ENCODE measurements at places on chromosomes 5 and 9.

DNA sequence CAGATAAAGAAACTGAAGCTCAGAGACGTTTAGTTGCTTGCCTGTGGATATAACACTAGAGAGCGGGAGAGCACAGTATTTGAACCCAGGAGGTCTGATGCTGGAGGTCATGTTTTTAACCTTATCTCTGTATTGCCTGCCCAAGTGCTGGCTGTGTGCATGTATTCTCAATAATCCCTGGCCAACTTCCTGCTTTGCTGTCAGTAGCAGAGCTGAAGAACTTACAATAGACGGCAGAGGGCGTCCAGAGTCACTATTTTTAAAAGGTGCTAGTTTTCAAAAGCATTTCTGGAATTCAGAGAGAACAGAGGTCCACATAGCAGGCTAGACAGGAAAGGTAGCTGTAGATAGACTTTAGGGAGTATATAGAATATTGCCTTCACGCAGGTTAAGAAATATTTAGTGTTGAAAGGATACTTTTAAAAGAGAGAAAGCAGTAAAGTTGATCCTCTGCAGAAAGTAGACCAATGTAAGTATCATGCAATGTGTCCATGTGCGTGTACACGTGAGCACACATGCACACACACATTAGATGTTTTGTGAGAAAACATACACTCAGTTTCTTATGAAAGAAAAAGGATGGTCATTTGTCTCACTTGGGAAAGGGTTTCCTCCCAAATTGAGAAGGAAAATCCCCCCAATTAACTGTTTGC is 46.3 kb downstream of the PTCD2 start:
- DNase-seq: peak; percentile 87

DNA sequence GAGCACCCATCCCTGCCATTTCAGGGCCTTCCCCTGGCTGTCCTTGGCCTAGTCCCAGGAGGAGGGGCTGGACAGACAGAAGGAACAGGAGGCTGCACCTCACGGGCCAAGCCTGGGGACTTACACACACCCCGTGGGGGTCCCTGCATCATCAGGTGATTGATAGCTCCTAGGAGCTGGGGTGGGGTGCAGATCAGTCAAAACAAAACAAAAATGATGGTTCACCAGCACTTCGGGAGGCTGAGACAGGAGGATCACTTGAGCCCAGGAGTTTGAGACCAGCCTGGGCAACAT is 169.3 kb downstream of the GAPVD1 start:
- no peak for DNase-seq

DNA sequence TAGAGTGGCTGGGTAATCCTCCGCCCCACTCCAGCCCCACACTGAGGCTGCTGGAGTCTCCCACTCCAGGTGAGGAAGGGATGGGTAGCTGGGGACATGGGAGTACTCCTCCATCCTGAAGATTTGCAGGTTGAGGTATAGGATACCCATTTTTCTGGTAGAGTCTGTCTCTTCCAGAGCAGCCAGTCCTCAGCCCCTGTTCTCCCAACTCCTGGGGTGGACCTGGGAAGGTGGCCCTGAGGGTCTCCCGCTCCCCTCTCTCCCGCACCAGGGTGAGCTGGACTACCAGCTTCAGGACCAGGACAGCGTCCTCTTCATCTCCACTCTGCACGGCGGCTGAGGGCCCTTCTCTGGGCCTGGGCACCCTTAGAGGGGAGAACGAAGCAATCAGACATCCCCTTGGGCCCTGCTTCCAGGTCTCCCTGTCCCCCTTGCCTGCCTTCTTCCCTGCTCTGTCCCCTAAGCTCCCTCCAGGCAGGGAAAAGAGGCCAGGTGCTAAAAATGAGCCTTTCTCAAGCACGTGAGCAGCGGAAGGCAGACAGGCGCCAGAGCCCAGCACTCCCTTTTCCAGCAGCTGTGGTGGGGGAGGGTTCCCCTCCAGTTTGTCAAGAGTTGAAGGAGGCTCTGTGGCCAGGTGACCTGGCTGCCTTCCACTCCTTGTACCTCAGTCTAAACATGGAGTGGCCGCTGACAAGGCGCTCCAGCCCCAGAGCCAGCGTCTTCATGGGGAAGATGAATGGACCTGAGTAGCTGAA is 18.4 kb downstream of the URM1 start:
- peak; percentile 15 for DNase-seq

DNA sequence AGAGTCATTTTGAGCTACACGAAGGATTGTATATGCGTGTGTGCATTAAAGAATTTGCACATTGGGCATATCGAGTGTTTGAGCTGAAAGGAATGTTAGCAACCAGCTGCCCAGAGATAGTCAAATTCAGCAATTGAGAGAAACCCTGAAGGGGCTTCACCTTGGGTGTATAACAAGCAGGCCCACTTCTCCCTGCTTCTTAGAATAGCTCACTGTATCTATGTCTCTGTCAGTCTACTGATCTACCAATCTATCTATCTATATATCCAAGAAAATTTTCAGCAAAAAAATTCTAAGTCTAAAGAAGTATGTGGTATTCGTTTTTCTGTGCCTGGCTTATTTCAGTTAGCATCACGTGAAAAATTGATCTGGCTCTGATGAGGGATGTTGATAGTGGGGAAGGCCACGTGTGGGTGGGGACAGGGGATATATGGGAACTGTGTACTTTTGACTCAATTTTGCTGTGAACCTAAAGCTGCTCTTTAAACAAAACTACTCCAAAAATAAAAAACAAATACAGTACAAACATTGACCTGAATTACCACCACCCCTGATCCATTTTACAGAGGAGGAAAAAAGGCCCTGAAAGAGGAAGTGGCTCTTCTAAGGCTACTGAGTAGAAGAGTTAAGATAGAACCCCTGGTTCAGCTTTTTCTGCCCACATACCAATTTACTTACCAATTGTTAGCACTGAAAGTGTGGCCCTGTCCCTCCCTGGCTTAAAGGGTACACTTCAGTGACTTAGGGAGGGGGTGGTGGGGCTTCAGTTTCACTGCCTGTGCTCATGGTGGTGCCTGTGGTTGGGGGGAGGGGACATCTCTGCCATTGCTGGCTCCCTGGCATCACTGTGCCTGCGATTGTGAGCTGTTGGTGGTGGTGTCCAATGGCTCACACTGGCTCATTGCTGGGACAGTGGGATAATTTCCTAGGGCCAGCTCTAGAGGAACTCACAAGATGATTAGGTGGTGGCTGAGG is 141.8 kb downstream of the DOCK2 start:
- no peak for DNase-seq

DNA sequence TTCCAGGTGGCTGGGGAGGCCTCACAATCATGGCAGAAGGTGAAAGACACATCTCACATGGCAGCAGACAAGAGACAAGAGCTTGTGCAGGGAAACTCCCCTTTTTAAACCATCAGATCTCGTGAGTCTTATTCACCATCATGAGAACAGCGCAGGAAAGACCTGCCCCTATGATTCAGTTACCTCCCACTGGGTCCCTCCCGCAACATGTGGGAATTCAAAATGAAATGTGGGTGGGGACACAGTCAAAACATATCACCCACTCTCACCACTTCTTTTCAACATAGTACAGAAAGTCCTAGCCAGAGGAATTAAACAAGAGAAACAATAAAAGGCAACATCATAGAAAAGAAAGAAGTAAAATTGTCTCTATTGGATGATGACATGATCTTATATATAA is 223.4 kb upstream of the SLC24A2 start:
- no peak for DNase-seq

DNA sequence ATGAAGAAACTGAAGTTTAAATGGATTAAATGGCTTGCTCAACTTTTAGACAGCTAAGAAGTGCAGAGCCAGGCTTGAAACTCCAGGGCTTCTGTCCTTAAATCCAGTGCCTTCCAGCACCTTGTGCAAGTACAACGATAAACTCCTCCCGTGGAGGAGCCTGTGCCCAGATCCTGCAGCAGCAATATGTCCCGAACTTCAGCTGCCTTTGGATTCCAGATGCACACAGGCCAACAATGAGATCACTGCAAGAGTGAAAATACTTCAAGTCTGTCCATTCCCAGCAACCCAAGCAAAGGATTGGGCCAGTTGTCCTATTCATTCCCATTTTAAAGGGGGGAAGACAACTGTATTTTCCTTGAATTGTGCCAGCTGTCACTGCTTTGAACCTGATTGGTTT is 199.6 kb downstream of the CRB2 start:
- DNase-seq: no peak

- DNase-seq: no peak
Observed at GRCh38 chr5:61177070-61177469, 14.8 kb upstream of the SMIM15 start.

DNA sequence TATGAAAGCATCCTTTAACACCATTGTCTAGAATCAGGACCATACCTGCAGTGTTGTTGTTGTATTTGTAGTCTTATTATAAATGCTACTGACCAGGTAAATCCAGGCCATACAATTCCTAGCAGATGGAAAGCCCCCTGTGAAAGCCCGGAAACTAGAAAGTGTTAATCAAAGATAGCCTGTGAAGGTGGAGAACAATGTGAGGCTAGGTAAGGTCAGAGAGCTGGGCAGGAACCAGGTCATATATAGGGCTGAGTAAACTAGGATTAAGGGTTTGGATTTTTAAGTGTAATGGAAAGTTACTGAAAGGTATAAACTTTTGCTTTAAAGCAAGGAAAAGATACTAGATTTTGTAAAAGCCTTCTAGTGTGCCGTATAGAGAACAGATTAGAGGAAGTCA is 6.7 kb downstream of the LRRC70 start:
- no peak for DNase-seq

DNA sequence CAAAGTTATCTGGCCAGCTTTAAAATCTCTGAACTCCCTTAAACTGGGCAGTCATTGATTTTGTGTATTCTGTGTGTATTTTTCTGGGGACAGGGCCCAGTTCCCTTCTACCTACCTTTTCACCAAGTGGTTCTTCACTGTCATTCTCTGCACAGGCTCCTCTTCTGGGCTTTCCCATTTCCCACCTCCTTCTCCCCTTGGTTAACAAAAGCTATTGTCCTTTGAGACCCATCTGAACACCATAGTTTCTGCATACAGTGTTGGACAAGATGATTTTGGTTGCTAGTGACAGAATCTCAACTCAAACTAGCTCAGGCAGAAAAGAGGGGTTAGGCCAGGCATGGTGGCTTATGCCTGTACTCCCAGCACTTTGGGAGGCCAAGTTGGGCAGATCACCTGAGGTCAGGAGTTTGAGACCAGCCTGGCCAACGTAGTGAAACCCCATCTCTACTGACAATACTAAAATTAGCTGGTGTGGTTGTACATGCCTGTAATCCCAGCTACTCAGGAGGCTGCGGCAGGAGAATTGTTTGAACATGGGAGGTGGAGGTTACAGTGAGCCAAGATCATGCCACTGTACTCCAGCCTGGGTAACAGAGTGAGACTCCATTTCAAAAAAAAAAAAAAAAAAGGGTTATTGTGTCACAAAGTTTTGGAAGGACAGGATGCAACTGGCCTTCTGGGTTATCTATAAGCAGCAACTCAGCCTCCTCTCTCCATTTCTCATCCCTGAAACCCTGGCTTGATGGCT is 31.0 kb upstream of the ANKRD34B start:
- DNase-seq: no peak

DNA sequence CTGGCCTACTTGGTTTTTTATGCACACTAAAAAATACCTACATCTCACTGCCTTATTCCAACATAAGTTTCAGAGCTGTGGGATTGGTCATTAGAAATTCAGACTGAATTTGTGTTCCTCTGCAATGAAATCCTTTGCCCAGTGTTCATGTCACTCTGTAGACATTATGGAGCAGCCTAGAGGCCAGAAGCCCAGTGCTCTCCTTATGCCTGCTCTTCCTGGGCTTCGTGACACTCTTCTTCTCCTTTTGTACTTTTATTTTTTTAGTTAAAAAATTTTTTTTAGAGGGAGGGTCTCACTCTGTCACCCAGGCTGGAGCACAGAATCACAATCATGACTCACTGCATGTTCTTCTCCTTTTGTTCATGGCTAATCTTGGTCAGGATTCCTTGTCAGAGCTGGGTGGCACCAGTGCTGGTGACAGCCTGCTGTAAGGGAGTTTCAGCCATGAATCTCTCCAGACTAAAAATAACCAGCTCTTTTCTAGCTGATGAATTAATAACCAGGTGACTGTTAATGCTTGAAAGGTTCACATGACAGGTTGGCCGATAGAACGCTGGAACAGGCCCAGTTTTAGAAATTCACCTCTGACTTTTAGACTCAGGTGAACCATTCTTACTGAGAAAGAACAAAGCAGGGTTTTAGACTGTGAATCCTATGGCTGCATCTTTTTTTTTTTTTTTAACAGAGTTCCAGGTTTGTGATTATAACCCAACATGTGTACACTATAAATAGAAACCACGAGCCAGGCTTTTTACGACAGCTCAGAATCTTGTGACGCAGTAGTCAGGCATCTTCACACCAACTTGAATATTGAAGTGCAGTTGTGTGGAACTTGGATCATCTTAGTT is 34.1 kb upstream of the C5orf47 start:
- no peak for DNase-seq

DNA sequence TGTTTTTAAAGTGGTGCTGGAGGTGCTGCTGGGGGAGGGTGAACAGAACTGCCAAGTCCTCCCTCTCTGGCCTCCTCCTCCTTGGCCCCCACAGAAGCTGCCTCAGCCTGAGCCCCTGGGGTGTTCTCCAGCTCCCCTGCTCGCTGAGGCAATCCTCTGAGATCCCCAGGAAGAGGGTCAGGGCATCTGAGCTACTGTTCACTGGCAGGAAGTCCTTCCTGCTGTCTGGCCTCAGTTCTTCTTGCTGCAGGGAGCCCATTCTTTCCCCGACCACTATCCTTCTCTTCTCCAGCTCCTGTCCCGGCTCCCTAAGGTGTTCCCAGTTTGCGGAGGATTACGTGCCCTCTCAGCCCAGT is 9.7 kb downstream of the CNTFR start:
- peak; percentile 25 for DNase-seq

GRCh38 chr9:110066929-110067716 is 140.8 kb downstream of the C9orf152 start:
- no peak for DNase-seq

- DNase-seq: no peak
Observed at GRCh38 chr9:76032038-76032796, 141.7 kb downstream of the PCSK5 start.

DNA sequence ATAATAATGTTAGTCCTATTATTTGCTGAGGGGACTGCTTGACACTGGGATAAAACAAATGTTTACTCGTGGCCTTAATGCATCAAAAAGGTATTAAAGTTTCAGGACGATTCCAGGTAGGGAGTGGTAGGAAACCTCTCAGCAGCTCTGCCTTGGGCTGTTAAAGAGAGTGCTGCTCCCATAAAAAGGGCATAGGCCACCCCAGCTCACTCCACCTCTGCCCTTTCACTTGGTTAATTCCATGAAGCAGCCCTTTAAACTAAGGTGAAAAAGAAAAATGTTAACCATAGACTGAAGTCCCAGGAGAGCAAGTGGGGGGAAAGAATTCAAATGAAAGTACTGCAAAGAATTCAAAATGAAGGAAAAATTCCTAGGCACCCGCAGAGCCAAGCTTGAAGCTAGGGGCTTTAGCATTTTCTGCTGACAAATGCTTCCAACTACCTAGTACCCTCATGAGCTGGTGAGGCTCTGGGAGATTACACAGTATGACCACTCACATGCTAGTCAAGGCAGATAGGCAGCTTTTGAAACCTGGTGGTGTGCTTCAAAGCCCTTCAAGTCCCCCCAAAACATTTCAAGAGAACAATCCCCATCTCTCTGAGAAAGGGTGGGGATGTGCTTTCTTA is 8.5 kb downstream of the KLF9 start:
- no peak for DNase-seq

- peak; percentile 32 for DNase-seq
Observed at GRCh38 chr9:120891884-120892747, 15.1 kb upstream of the PHF19 start.

GRCh38 chr5:132257131-132258101 is at the start of gene PDLIM4:
PDLIM4 (plus strand) TSS chr5:132257696; CDS start chr5:132257735, 39 bp downstream.
- DNase-seq: peak; percentile 84

- DNase-seq: no peak
Observed at GRCh38 chr5:91160714-91161285, 222.3 kb downstream of the ARRDC3 start.

- DNase-seq: peak; percentile 89
Observed at GRCh38 chr5:113678924-113679575, 165.6 kb downstream of the YTHDC2 start.

GRCh38 chr5:127447827-127448226 is 69.6 kb upstream of the PRRC1 start:
- DNase-seq: no peak

Data from eye (tissue), 1 donor.